ENCODE measurements at places on chromosomes 2 and 18.

GRCh38 chr18:48820483-48821250 is 130.1 kb downstream of the SMAD7 start:
- DNase-seq, result no peak

- no peak for DNase-seq
Measured at GRCh38 chr18:56036741-56037140, 448.7 kb upstream of the TCF4 start.

DNA sequence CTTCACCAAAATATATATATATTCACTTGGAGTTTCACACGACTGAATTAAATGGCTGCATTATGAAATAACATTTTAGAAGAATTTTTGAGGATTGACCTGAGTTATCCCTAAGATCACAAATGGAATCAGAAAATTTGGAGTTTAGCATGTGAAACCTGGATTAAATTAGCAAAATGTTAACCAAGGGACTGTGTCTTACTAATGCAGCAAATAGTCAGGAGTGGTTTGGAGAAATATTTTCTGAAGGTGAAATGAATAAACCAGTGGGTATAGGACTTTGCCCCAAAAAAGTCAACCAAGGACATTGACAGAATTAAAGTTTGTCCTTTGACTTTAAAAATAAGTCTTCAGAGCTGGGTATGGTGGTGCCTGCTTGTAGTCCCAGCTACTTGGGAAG is 111.2 kb downstream of the PRPF40A start:
- DNase-seq, result no peak

DNA sequence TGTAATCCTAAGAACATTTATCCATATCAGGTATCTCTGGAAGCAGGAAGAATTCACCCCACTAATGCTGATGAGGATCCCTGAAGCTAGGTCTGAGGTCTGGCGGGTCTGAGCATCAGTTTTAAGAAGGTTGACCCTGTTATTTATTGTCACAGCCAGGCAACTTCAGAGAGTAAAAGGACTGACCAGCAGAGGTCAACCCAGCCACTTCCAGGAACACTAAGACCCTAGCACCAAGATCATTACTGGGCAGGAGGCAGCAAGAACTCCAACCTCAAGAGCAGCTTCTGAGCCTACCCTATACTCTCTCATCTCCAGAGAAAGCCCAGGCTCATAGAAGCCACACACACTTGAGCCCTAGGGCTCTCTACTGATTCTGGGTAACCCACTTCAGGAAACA is 901.4 kb downstream of the DCDC2C start:
- DNase-seq, result no peak

- DNase-seq, result no peak
Measured at GRCh38 chr2:233862261-233862768, 5.9 kb downstream of the MSL3B start.

GRCh38 chr2:113217455-113218282 is 43.9 kb downstream of the PSD4 start:
- DNase-seq, result no peak

- no peak for DNase-seq
Measured at GRCh38 chr2:202278944-202279343, 13.4 kb downstream of the NOP58 start.

DNA sequence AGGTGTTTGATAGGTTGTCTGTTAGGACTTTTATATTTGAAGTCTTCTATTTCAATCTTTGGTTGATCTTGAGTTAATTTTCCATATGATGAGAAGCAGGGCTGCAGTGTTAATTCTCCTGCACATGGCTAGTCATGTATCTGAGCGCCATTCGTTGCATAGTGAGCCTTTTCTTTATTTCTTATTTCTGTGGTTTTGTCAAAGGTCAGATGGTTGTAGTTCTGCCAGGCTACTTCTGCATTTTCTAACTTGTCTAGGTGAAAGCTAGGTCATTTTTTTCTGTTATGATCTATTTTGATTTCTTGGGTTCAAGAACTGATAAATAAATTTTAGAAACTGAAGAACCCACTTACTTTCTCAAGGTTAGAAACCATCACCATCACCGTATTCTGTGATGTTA is 56.7 kb downstream of the CCDC74A start:
- DNase-seq, result no peak

DNA sequence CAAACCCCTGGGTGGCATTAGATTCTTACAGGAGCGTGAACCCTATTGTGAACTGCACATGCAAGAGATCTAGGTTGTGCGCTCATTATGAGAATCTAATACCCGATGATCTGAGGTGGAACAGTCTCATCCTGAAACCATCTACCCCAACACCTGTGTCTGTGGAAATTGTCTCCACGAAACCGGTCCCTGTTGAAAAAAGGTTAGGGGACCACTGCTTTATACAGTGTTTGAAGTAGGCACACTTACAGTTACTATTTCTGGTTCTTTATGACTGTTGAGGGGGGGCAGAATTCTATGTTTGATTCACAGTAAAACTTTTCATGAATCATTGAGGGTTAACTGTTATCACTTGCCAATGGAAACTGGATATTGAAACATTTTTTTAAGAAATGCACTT is 72.0 kb downstream of the RIF1 start:
- DNase-seq, result no peak

GRCh38 chr2:156437272-156437930 is 1.2 kb downstream of the GPD2 start:
- DNase-seq, result no peak

DNA sequence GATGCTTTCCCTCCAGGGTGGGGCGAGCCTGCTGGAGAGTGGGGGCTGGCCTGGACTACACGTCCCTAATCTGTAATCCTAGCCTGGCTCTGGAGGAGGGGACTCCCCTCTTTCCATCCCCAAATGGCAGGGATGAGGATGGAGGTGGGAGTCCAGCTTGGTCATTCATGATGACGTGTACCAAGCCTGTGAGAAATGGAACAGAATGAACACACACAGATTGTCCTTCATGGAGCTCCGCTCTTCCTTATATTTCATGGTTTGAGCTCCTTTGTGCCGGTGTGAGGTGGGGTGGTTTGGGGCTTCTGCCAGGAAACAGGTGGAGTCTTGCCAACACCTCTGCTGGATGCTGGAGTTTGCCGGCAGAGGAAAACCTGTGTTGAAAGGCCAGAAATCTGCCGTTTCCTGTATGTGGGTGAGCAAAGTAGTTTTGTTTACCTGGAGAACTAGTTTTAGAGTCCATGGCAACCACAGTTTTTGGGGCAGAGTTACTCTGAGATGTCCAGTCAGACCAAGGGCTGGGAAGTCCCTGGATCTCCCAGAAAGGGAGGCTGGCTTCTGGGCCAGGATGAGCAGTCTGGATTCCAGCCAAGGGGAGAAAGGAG is 417.6 kb upstream of the MEX3C start:
- no peak for DNase-seq

DNA sequence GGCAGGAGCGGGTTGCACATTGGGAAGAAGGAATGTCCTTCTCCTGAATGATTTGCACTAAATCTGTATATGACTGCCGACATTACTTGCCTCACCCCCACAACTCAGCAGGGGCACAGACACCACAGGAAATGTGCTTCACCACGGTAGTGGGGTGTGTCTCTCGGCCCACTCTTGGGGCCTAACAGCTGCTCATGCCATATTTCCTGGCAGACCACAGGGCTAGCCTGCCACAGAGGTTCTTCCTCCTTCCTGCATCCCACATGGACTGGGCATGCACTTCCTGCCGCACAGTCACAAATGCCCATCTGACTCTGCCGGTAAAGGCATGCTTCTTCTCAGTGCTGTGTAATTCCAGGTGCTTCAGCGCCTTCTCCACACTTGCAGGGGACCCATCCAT is 10.3 kb upstream of the PAPOLG start:
- DNase-seq, result no peak

- no peak for DNase-seq
Measured at GRCh38 chr2:237283131-237283928, 130.6 kb downstream of the COL6A3 start.

DNA sequence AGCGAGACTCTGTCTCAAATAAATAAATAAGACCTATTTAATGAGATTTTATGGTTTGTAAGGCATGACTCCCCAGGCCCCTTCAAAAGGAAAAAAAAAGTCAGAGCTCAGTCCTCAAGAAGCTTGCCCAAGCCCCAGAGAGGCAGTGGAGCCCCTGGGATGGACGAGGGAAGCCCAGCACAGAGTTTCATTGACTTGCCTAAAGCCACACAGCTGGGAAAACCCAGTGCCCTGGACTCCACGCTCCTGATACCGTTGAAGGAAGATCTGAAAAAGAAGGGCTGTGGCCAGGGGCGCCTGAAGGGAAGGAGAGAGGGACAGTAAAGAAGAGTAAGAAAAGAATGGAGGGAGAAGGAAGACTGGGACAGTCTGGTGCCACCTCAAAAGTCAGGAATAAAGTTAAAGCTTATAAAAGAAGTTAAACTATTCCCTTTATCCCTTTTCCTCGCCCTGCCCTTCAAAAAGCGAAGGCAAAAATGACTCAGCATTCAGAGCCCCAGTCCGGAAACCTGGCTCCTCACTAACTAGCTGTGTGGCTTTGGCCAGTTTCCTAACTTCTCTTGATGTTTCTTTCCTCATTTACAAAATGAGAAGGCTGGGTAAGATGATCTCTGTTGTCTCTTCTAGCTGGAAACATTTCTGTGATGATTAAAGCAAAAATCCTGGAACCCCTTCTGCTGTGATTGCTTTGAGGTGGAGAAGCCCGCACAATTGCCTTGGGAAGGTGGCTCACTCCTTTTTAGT is 46.7 kb downstream of the LYPD1 start:
- no peak for DNase-seq

DNA sequence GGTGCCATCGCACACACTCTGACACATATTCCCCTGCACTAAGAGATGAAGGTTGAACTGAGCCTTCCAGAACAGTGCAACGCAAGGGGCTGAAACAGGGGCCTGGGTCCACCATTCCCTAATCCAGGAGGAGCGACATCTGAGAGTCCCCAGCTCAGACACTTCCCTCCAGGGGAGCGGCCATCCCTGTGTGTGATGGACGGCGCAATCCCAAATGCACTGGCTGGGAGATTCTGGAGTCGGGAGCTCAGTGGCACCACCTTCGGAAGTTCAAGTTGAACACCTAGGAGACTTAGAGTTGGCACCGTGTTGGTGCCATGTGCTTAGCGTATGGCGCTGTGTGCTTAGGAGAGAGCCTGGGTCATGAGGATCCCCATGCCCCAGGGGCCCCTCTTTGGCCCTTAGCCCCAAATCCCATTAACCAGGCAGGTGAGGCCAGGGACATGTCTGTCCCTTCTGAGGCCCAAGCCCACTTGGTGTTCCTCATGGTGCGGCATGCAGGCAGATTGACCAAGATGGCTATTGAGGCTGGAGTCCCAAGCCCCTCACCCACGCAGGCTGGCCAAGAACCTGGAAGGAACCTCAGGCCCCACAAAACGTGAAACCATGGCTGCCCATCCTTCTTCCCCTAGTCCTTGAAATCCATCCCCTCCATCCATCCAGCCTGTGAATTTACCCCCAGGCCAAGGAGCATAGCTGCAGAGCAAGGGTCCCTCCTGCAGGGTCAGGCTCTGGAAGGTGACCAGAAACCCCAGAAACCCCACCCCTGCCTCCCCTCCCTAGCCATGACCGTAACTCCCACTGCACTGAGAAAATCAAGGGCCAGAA is 114.1 kb upstream of the OTOS start:
- no peak for DNase-seq
